ENCODE measurements at places on chromosomes 12 and 14.

DNA sequence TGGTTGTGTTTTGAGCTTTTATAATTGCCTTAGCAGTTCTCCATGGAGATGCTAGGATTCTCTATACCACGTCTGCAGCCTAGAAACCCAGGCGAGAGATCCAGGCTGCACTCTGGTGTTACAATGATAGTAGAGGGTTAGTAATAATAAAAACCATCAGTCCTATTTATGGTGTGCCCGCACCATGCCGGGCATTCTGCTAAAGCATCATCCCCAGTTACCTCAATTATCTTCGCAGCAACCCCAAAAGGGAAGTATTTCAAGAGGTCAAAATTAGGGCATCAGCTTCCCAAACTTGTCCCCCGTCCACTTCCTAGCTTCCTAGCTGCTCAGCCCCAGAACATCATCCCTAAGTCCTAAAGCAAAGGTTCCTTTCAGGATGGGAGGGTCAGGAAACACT is 3.2 kb downstream of the SYNE3 start:
- no peak for DNase-seq

DNA sequence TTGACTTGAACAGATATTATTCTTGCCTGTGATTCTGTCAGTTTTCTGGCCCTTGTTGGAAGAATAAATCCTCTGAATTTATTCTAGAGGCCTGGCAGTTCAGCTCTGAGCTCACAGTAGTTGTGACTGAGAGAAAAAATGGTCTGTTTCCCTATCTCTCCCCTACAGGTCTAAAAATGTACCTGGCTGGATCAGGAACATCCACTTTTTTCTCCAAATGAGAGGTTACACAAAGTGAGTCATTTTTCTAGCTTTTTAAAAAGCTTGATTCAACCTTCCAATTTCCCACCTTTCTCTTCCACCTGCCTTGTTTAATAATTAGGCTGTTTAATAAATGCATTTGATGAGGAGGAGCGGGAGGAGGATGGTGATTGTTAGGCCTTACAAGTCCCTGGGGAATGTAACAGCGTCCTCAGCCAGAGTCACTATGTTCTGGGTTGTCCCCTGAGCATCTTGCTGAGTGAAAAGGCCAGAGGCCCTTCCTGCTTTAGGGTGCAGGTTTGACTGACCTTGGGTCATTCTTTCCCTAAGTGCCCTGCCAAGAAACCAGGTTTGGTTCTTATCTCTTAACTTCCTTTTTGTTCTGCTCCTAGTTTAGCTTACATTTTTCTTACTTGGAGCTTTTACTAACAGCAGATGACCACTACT is 91.7 kb upstream of the FUT8 start:
- no peak for DNase-seq

DNA sequence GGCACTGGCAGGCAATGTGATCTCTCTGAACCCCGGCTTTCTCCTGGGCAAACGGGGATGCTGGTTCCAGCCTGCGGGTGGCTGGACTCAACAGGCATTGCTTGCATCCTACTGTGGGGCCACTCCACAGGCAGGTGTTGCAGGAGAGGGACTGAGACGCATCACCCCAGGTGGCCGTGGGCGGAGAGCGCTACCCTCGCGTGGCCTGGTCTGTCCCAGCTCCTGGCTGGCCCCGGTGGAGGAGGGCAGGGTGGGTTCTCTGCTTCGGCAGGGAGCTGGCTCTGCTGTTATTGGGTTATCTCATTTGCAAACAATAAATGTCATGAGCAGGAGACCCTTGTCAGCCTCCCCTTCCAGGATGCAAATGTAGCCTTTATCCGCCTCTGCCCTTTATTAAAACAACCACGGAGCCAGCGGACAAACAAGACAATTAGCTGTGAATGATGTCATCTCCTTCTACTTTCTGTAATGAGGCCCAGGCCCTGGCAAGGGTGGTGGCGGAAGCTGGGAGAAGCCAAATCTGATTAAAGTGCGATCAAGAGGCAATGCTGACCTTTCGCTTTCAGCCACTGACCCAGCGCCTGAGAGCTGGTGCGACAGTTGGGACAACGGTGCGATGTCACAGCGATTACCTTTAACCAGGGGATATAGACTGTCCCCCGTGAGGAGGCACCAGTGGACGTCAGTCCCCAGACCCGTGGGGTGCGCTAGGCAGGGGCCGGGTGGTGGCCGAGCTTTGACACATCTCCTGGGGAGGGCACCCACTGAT is 161.8 kb downstream of the KIF26A start:
- DNase-seq = no peak

GRCh38 chr12:52147367-52147963 is 44.3 kb downstream of the KRT80 start:
- DNase-seq = no peak

GRCh38 chr14:94001501-94002396 is 4.6 kb downstream of the CCDC197 start:
- DNase-seq = peak; percentile 83

DNA sequence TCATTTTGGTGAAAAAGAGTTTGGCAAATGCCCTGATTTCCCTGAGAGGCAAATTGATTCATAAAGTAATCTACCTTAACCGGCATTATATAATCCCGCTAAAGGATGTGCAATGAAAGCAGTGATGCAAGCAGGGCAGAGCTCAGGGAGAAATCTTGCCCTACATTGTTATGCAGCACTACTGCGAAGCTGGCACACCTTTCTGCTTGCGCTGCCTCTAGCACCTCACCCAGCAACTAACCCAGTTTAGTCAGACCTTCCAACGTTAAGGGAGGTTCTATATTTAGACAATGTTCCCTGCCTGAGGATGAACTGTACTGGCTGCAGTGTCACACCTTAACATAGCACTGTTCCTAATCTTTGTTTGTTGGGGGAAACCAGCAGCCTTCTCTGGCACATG is 60.8 kb upstream of the CCDC196 start:
- DNase-seq = no peak

DNA sequence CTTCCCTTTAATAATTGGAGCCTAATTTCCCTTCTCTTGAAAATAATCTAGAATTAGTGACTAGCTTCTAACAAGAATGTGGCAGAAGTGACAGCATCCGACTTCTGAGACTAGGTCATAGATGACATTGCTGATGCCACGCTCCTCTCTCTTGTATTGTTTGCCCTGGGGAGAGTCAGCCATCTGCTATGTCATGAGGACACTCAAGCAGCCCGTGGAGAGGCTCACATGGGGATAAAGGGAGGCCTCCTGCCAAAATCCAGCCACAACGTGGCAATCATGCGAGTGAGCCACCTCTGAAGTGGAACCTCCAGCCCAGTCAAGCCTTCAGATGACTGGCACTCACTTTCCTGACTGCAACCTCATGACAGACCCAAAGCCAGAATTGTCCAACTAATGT is 54.2 kb upstream of the LRRK2 start:
- no peak for DNase-seq

GRCh38 chr12:116426391-116427136 is 132.6 kb upstream of the MAP1LC3B2 start:
- no peak for DNase-seq

Data from D721Med (cell line).